Neuronal stem cell (in vitro differentiated cells): ENCODE measurements at places on chromosomes 7 and 10.
A peak's percentile ranks its signal among the peaks of the same experiment; 100 is the strongest.

- DNase-seq: no peak
These were observed 6.9 kb downstream of the BZW2 start for GRCh38 chr7:16652888-16653287.

- no peak for DNase-seq
These were observed 145.9 kb downstream of the NRCAM start for GRCh38 chr7:108310351-108310750.

GRCh38 chr10:88783724-88784123 lies 18.8 kb upstream of the LIPM start:
- no peak for DNase-seq

- DNase-seq: no peak
These were observed 96.1 kb upstream of the LYZL2 start for GRCh38 chr10:30725661-30726060.

DNA sequence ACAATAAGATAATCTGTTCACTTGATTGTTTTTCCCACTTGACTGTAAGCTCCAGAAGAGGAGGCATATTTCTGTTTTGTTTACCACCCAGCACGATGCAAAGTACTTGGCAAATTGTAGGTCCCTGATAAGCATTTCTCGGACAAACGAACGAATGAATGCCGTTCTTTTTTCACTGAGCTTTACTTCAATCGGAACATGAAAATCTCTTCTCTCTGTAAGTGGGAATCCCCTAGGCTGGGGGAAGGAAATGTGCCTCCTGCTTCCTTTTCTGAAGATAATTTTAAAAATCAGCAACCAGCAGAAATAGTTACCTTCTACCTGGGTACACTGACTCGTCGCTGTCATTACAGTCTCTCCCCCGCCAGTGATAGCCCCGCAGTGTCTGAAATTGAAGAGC lies 102.9 kb downstream of the AOAH start:
- DNase-seq: no peak

DNA sequence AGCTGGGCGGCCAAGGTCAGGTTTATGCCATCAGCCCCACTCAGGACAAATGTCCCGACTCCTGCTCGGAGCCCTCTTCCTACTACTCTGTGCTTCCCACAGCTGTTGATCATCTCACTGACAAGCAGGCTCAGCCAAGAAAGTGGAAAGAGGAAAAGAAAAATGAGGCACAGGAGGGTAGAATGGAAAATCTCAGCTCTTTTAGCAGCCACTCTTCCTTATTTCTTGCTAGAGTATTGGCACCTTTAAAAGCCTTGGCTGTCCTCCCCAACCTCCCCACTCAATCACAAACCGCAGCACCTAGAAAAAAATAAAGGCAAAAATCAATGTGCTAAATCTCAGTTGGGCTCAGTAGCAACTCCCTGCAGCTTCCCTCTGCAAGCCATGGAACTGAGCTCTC lies 35.3 kb upstream of the AGK start:
- DNase-seq: no peak

DNA sequence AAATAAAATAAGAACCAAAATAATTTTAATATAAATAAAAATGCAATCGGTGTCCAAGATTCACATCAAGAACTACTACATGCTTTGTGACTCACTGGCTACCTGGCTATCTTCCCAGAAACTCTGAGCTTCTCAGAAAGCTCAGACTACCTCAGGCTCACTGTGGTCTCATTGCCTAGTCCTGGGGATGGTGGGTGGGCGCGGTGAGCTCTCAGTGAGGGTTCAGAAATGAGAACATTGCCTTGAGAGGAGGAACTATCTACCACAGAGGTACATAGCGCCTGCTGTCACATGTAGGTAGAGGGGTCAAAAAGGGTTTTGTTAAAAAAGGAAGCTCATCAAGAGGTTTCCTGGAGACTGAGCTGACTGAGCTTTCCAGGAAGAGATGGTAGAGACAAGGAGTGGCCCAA lies 108.0 kb downstream of the WDFY4 start:
- no peak for DNase-seq

GRCh38 chr10:76401006-76401405 lies 969.6 kb downstream of the LRMDA start:
- no peak for DNase-seq

GRCh38 chr7:73906874-73907273 lies 45.9 kb downstream of the TMEM270 start:
- DNase-seq: no peak

DNA sequence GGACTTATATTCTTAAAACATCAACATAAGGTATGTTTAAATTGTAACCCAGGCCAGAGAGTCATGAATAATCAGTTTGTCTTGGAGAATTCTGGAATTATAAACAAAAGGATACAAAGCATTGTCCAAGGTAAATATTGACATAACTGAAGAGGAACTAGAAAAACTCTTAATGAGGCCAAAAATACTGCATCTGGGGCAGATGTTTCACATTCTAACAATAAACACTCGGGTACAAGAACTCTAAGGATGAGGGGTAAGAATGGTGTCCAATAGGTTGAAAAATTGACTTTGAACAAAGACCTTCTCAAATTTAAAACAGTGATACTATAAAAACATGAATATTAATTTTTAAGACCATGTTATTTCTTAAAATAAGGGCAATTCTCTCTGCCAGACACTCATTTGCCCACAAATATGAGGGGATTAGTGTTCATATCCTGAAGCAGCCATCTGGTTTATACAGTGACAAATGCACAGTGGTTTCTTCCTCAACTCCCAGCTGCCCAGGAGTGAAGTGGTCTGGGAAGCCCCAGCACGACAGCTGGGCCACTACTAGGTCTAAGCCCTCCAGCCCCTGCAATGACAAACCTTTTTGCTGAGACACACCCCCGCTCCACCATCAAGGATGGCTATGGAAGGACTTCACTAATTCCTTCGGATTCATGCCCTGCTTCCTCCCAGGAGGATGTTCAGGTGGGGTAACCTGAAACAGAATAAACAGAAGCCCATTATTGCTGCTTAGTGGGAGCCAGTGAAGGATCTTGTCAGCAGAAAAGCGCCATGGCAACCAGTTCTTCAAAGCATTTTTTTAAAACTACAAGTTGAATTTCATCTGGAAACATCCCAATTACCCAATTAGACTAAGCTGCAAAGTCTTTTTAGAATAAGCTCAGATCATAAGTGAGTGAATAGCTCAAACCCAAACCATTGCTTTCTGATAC lies 107.5 kb upstream of the ARID5B start:
- DNase-seq: no peak

GRCh38 chr7:80619741-80620140 lies 18.7 kb upstream of the CD36 start:
- DNase-seq: no peak

DNA sequence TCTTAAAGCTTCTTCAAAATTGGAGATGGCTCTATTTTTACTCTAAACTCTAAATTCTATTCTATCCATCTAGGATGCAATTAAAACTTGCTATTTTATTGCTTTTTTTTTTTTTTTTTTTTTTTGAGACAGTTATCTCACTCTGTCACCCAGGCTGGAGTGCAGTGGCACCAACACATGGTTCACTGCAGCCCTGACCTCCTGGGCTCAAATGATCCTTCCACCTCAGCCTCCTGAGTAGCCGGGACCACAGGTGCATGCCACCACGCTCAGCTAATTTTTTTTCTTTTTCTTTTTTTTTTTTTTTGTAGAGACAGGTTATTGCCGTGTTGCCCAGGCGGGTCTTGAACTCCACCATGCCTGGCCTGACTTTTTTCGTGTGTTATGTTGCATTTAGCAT lies 41.2 kb downstream of the DNAJC1 start:
- no peak for DNase-seq

GRCh38 chr7:135335628-135336139 lies 102.0 kb downstream of the STRA8 start:
- DNase-seq: peak; percentile 87

- DNase-seq: no peak
These were observed 26.0 kb downstream of the RBM17 start for GRCh38 chr10:6114805-6115341.

DNA sequence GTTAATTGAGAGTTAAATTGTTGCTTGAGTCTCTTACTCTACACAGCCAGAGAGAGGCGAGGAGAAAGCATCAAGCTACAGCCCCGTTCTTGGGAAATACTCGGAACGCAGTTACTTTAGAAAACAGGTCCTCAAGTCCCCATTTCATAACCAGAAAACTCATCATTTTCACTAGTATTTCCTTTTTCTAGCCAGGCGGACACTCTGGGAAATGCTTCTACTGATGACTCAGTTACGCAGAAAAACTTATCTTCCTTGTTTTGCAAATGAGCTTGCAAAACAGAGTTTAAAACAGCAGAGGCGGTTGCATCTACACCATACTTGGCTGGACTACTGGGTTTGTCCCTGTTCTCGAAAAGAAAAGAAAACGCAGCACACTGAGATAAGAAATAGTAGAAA lies 111.4 kb upstream of the FGFR2 start:
- no peak for DNase-seq

DNA sequence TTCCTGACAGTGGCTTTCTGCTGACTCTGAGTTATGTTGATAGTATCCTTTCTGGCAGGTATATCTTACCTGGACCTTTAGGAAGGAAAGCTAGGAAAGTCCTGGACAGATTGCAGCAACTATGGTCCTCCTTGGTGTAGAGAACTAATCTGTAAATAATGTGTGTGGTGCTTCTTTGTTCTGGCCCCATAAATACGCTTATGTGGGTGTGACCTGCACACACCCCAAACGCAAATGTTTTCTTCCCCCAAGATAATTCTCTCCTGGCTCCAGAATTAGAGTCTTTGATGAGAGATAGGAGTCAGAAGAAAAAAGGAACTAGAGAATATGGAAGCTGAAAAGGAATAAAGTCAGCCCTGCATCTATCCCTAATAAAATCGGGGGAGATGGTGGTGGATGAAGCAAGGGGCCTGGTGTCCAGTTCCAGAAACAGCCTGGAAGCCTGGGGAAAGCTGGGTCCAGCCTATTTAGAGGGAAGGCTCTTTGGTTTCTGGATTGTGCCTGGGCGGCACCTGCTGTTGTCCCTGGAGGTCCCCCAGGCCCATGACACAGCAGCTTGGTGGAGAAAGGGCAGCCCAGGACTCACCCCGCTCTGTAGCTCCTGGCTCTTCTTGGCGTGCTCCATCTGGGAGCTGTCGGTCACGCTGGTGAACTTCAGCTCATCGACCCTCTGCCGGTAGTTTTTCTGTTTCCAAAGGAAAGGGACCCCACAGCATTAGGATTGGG lies 38.2 kb downstream of the NRAP start:
- no peak for DNase-seq

- DNase-seq: no peak
These were observed 221.8 kb downstream of the HPSE2 start for GRCh38 chr10:99013885-99014284.

DNA sequence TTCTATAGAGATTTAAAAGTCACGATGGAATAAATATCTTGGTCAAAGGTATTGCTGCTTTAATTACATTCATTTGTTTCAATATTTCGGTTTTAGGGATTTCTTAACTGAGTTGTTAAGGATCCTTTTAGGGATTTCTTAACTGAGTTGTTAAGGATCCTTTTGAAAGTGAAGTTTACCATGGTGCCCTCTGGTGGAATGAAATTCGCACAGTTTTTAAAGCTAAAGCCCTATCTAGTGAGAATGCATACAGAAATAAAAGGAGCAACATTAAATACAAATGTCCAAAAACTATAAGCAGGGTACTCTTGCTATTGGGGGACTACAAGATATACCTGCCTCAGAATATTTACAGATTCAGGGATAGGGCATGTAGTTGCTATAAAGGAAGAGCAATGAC lies 193.7 kb downstream of the RNLS start:
- no peak for DNase-seq

GRCh38 chr7:110544194-110544593 lies 546.7 kb upstream of the LRRN3 start:
- DNase-seq: no peak

DNA sequence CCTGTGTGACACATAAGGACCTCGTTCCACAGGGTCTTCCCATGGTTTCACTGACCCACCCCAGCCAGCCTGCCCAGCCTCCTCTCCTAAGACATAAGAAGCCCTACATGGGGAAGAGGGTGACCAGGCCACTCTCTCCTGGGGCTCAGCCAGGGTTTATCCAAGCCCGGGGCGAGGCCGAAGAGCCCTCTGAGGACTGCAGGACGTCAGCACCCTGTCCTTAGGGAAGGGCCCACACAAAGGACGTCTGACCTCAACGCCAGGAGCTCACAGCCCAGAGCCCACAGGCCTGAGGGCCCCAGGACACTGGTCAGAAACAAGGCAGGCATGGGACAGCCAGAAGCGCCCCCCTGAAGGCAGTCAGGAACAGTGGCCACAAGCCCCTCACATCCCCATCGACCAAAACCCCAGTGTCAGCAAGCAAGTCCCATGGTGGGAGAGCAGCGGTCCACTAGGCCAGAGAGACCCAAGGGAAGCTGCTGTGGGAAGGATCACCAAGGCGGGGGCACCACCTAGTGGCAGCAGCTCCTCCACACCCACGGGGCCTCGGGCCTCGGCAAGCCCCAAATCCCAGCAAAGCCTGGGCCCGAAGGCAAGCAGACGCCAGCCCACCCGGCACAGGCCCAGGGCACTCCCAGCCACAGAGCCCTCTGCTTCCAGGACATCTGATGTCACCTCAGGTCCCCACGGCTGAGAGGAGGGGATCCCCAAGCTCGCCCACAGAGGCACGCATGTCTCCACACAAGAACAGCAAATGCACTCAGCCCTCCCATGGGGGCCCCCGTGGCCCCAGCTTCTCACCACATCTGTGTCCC lies 23.4 kb downstream of the MAD1L1 start:
- DNase-seq: peak; percentile 58

DNA sequence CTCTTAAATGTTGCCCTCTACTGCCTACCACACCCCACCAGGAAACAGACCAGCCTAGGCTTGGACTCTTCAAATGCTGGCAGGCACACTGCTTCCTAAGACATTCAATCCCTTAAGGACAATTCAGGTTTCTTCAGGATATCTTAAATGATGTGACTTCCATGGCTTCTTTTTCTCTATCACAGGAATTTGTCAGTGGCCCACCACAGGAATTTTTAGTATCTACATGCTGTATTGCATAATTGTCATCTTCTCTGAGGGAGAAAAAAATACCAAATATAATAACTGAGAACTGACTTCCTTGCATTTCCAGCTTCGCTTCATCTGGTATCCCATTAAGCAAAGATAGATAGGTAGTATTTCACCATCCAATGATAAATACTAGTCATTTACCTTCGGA lies 129.3 kb downstream of the WNT2 start:
- DNase-seq: no peak

DNA sequence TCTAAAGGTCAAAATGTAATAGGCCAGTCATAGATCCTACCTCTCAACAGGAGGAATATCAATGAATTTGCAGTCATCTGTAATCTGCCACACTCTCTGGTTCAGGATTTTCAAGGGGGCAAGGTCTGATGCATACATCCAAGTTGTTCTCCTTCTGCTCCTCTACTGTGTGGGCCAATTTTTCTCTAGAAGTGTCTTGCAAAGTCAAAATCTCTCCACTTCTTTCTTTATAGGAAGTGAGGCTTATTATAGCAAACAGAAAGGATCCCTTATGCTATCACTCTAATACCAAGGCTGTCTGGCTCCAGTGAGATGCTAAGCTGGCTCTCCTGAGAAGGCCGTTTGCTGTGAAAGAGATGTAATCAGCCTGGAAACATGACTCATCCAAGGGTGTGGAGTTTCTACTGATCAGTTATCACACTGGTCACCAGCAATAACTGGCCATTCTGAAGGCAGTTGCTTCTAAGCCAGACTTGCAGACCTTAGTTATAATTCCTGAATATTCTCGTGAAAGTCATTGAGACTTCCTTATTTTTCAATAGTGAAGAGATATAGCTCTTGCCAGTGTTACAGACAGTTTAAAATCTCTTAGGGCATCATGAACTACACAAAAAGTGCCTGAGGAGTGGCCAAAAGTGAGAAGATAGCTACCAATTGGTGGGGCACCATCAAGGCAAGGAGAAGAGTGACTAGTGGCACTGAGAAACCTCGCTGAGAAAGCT lies 43.2 kb upstream of the LRGUK start:
- no peak for DNase-seq

GRCh38 chr10:110852947-110853346 lies 18.8 kb upstream of the PDCD4 start:
- DNase-seq: no peak
